ENCODE measurements at places on chromosomes 5 and 9. TPM values are rescaled to one million over a fixed set of nuclear protein-coding genes. Genes with fewer than 3 reads are reported as not detected.

CRB2 gene
- 0.07 TPM for total RNA-seq

SEC24A gene
- total RNA-seq: 16.8 TPM

C8G gene
- 2.1 TPM for total RNA-seq

NEUROG1 gene
- not detected for total RNA-seq

HMMR gene
- total RNA-seq: 54.9 TPM

All from HCT116 (cell line).